NCI-H524 (cell line): ENCODE measurements at places on chromosomes 1 and 21.

DNA sequence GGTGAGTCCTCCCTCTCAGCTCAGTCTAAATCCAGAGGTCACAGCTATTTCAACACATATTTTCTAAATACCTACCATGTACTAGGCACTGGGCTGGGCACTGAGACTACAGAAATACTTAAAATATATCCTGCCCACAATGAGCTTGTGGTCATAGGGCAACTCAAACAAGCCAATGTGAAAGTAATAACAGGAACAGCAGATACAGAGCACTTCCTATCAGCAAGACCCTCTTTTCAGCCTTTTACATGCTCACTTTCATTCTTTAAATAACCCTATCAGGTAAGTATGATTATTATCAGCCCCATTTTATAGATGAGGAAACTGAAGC, 71.9 kb downstream of the CD34 start:
- no peak for DNase-seq

- no peak for DNase-seq
These were observed 79.3 kb downstream of the MAP3K7CL start for GRCh38 chr21:29209696-29210095.

DNA sequence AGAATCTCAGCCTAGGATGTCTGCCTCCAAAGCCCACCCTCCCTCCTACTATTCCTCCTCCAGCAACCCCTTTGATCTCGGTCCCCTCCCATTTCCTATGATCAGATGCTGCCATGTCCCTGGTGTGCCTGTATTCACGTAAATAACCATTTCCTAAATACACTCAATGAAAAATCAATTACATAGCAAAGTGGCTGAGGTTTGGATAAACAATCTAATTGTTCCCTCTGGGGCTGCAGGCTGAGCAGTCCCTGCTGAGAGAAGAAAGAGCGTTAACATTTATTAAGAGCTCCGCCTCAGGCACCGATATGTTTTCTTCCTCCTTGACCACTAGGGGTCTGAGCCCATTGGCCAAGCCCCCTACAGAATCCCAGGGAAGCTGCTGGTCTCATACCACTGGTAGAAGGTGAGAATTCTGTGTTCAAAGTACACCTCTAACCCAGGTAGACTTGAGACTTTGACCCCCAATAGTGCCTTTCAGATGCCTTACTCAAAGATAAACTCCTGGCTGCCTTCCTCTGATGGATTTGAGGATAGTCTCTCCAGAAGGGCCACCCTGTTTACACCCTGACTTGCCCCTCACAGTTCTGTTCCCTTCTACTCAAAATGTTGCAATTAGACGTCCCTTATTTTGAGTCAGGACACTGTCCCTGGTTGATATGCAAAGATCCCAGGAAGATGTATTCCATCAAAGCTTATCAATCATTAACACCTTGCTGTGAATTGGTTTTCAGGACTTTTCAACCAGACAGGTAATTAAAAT, 33.9 kb upstream of the CAMK1G start:
- no peak for DNase-seq

- DNase-seq = no peak
These were observed 4.7 kb downstream of the ZBTB7B start for GRCh38 chr1:155007251-155007828.

- no peak for DNase-seq
These were observed 363.7 kb downstream of the MATN1 start for GRCh38 chr1:30359539-30360220.

DNA sequence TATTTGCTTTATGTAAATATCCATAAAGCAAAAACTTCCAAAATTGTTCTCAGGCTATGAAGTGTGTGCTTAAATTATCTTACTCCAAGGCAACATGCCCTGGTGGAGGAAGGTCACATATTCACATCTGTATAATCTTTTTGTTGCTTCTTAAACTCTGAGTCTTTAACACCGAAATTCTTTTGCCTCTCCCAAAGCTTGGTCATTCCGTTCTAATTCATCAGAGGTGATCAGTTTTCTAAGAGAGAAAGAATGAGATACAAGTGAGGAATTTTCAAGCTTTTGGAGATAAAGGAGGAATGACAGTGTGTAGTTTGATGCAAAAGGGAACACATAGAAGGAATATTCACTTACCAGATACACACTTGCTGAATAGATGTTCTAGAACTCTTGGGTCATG, 561.7 kb downstream of the LTN1 start:
- DNase-seq = no peak

GRCh38 chr21:40242586-40243265, 375.5 kb downstream of the PCP4 start:
- DNase-seq = no peak

GRCh38 chr1:110106013-110106941, 6.0 kb upstream of the UBL4B start:
- peak; percentile 15 for DNase-seq

GRCh38 chr21:39095681-39096080, 87.6 kb downstream of the PSMG1 start:
- no peak for DNase-seq

GRCh38 chr1:204141131-204141530, 10.7 kb downstream of the ETNK2 start:
- DNase-seq = no peak

DNA sequence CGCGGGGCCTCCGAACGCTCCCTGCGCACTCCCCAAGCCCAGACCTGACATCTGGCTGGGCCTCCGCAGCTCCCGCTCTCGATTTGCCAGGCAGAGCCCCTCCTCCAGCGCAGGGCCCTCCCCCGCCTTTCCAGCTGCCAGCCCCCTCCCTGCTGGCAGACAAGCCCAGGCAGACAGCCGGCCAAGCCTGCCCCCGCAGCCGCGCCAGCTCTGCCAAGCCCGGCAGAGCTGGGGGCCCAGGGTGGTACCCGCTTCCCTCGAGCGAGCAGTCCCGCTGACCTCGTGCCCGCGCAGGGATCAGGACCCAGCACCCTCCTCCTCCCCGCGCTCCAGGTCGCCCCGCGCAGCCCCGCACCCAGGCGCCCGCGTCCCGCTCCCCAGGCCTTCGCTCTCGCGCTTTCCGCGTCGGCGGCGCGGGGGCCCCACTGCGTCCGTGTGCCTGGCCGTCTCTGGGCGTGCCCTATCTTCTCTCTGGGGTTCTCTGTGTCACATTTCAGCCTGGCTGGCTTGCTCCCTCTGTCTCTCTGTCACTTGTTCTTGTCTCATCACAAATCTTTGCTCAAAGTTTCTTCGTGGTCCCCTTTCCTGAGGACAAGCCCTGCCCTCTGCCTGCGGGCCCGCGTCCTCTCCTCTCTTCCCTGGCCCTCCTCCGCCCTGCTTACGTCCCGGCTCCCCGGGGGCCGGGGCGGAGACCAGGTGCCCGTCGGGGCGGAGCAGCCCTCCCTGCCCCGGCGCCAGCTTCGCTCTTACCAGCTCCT, 580 bp downstream of the INKA2 start:
- peak; percentile 83 for DNase-seq

- peak; percentile 41 for DNase-seq
These were observed 69.8 kb downstream of the PBX1 start for GRCh38 chr1:164628772-164629171.

DNA sequence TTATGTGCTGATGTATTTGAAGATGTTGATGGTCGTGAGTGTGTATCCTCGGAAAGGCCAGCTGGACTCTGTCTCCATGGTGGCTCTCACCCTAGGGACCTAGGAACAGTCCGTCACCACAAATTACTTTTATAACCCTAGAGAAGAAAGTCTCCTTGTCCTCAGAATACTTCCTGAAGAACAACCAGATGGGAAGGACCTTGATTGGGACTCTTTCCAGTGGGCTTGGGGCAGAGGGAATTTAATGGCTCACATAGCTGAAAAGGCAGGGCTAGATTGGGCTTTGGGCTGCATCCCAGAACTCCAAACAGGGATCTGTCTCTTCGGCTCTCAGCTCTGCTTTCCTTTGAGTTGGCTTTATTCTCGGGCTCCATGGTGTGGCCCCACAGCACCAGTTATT, 90.8 kb downstream of the TBX19 start:
- DNase-seq = no peak

DNA sequence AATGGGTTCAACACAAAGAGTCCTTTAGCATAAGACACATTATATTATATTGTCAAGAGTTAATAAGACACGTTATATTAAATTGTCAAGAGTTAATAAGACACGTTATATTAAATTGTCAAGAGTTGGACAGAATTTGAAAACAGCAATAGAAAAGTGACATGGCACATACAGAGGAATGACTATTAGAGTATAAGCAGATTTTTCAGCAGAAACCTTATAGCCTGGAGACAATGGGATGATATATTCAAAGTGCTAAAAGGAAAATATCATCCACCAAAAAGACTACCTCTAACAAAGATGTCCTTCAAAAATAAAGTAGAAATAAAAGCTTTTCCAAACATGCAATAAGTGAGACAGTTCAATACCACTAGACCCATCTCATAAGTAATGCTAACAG, 36.0 kb upstream of the HSPA13 start:
- DNase-seq = no peak

- no peak for DNase-seq
These were observed 53.4 kb downstream of the RPS6KA1 start for GRCh38 chr1:26582836-26583460.

GRCh38 chr1:8910914-8911313, 32.4 kb upstream of the ENO1 start:
- peak; percentile 29 for DNase-seq

DNA sequence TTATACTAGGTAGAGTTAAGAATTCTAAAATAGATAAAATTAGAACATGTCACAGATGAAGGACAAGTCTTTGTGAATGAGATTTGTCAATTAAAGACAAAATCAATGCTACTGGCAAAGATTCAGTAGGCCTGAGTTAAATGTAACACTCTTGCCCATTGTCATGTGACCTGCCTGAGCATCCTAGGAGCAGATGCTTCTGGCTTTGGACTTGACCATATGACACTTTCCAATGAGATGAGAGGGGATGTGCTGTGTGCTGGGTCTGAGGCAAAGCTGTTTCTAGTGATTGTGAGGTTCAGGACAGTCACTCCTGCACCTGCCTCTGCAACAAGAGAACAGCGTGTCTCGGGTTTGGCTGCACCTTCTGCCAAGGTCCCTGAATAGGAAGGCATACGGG, 144.9 kb downstream of the HIVEP3 start:
- peak; percentile 86 for DNase-seq

DNA sequence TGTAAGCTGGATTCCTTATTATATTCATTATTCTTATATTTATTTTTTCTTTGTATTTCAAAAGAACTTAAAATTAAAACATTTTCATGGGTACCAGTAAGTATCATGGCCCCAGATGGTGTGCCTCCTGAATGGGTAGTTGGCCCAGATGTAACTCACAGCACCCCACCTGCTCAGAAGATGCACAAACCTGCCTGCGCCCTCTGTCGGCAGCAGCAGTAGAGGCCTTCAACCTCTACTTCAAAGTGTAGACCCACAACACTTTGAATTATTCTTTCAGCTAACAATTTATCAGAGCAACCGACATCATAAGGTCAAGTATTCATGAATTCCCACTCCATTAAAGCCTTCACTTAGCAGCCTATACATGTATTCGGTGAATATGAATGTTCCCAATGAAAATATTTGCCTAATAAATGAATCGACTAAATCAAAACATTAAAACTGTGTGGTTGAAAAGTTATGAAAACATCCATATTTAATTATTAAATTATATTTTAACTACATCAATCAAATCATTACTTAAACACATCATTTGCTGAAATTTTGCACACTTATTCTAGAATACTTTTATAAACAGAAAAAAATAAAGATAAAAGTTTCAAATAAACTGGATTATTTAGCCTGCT, 25.4 kb downstream of the PIGM start:
- DNase-seq = peak; percentile 76

DNA sequence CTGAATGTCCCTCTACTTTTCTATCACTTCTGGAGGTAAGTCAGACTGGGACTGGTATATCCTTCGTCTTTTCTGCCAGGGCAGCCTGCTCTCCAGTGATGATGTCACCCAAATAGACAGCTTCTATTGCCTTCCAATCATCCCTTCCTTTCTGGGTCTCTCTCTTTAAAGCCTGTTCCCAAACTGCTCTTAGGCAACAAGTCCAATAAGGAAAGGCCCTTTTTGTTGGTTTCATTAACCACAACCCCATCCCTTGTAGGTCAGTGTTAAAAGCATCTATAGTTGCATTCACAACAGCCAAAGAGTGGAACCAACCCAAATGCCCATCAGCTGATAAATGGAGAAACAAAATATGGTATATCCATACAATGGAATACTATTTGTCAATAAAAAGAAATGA, 114.4 kb downstream of the CNIH3 start:
- DNase-seq = no peak

DNA sequence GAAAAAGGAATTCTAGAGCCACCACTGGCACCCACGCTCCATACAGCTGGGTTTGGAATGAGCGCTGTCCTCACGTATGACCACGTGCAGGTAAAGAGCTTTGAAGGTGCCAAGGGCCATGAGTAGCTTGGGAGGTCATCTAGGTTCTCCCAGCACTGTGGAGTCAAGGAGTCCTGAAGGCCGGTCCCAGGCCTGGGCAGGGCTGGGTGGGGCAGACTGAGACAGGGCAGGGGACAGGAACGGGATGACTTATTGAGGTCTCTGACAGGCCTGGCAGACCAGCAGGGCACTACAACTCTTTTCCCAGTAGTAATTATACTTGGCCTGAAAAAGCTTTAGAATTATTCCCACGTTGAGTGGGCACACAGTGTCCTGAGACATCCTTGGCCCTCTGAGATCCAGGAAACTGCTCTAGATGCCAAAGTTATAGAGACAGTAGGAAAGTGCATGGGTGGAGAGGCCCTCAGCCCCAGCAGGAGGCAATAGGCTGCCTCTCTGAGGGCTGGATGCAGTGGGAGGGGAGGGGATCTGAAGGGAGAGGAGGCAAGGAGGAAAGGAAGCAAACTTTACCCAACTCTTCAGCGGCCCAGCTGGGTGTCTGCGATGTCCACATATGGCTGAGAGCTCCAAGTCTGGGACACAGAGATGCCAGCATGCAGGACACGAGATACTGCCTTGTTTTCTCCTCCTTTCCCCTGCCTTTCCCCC, 1.8 kb upstream of the CDA start:
- no peak for DNase-seq

GRCh38 chr1:58763214-58763613, 20.6 kb downstream of the JUN start:
- no peak for DNase-seq

DNA sequence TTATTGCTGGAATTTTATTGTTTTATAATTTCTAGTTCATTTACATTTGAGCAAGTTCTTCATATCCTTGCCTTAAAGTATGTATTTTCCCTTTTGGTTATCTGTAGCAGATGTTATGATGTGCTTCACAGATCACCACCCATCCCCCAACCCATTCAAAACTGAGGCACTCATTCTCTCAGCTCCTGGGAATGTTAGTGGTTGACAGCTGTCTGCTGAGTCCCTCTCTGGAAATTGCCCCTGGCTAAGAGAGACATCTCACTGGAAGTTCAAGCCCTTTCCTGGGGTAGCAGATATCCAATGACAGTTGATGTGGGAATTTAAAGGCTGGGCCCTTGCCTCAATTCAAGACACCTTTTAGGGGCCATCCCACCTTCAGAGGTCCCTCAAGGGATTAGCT, 4.3 kb upstream of the DPYD start:
- DNase-seq = peak; percentile 93

DNA sequence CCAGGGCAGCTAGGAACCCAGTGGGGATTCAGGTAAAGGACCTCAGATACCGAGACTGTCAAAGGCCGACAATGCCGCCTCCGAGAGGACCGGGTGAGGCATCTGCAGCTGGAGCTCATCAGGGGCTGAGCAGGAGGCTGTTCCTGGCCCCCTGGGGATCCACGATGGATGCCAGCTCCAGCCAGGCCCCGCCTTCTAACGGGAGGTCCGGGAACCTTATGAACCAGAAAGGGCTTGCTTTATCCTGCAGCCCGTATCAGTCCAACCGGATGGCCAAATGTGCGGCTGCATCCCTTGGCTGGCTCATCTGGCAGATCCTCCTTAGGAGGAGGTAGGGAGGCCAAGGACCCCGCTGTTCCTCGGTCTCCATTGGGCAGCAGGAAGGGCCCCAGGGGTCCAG, 32.0 kb downstream of the SLC45A1 start:
- DNase-seq = no peak
